ENCODE measurements at places on chromosomes 3 and 15.
A peak's percentile ranks its signal among the peaks of the same experiment; 100 is the strongest.

DNA sequence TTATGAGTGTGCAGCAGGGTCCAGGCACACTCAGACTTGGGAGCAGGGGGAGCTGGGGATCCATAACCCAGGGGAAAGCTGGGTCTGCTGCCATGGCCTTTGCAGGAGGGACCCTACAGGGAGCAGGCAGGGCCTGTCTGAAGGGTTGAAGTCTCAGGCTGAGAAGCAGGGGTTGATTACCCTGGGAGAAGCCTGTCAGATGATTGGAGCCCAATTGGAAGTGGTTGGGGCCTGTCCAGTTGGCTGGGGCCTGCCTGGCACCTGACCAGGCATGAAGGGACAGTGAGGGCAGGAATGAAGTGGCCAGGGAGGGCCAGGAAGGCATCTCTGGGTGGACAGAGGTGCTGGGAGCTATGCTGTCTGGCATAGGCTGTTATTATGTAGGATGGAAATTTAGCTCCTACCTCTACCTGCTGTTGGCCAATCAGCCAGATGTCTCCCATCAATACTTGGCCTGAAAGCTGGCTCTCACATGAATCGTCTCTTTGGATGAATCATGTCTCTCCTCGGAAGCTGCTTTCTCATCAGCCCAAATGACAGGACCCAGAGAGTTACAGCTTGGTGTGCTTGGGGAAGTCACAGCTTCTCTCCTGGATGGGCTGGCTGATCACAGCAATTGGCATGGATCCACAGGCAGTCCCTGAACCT, 27.4 kb upstream of the SLCO2A1 start:
- no peak for DNase-seq

- DNase-seq: no peak
Observed at GRCh38 chr15:26295336-26296085, 432.4 kb upstream of the ATP10A start.

DNA sequence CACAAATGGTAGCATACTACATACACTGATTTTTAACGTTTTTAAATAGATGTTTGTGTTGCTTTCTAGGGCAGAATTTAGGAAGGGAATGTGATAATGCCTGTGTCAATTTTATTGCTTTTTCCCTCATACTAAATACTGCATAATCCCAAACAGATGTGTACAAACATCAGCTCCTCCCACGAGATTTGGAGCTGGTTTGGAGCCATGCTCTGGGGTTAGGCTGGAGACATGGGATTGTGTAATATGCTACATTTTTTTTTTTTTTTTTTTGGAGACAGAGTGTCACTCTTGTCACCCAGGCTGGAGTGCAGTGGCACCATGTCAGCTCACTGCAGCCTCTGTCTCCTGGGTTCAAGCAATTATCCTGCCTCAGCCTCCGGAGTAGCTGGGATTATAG, 80.1 kb downstream of the EBLN2 start:
- no peak for DNase-seq

GRCh38 chr3:69710153-69710977, 28.9 kb upstream of the MITF start:
- DNase-seq: no peak

DNA sequence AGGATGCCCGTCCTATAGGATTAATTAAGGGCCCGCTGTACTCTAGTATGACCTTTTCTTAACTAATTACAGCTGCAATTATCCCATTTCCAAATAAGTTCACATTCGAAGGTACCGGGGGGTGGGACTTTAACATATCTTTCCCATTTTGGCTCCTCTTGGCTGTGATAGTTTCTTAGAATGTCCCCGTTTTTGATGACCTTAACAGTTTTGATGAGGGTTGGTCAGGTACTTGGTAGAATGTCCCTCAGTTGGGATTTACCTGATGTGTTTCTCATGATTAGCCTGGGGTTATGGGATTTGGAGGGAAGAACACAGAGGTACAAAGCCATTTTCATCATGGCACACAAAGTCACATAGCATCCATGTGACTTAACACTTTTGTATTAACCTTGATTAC, 18.2 kb downstream of the RTP1 start:
- no peak for DNase-seq

DNA sequence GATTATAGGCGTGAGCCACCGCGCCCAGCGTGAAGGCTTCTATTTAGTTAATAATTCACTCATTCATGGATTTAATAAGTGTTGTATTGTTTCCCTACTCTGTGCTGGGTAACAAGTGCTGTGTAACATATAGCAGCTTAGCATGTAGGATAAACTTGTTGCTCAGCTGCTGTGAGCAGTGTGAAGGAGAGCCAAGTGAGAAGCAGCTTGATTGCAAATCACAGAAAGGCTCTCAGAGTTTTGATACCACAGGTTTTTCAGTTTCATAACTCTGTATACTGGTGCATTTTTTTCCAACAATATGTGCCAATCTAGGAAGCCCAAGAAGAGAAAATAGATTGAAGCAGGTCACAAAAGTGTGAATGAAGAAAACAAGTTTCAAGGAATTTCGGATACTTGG, 48.4 kb downstream of the AGTR1 start:
- DNase-seq: no peak

DNA sequence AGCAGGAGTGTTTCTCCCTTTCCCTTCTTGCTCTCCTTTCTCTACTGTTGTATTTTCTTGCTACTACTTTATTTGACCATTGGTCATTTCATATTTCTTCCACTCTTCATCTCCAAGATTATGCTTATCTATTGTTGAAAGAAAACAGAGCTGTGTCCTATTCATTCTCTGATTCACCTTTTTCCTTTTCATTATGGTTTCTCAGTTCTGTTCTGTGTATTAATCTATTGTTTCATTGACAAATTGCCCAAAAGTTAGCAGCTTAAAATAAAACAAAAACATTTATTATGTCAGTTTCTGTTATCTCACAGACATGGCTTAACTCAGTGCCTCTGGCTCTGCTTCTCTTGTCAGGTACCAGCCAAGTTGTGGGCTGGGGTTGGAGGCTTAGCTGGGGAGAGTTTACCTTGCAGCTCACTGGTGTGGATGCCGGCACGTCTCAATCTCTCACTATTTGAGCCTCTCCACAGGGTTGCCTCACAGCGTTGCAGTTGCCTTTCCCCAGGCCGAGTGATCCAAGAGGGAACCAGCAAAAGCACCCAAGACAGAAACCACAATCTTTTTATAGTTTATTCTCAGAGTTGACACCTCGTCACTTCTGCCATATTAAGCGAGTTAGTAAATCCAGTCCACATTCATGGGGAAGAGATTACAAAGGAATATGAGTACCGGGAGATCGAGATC, 36.9 kb upstream of the FILIP1L start:
- DNase-seq: peak; percentile 64

GRCh38 chr3:180401226-180401625, 200.7 kb upstream of the TTC14 start:
- no peak for DNase-seq

DNA sequence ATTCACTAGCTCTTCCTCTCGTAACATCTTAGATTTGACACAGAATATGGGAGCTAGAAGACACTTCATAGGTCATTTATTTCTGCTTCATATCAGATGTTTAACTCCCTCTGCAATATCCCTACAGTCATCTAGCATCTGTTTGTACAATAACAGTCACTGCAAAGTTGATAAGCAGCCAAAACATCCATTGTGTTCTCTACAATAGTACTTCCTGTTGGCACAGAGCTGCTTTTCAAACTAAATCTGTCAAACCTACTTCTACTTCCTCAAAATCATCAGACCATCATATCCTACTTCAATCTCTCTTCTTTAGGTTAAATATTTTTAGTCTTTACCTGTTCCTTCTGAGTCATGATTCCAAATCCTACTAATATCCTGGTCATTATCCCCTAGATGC, 233.2 kb downstream of the FGF12 start:
- DNase-seq: no peak

DNA sequence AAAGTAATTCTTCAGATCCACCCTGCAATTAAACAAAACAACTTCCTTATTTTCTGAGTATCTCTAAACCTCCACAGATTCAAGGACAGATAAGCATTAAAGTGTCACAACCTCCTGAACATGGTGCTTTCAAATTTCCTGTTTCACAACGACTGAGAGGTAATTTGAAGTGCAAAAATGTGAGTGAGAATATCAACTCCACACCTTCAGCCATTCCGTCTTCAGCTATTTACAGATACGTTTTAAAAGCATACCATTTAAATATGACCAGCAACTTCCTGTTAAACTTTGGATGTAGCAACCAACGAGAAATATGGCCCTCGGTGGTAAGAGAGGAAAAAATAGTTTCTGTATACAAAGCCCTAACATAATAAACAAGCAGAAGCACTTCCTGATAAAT, 32.1 kb upstream of the PCSK6 start:
- DNase-seq: no peak

Data from sigmoid colon (tissue), 7 donors.